ENCODE measurements at places on chromosomes 16 and 17. TPM values are rescaled to one million over a fixed set of nuclear protein-coding genes. Genes with fewer than 3 reads are reported as not detected.

MRTFB gene
- total RNA-seq = 53.8 TPM

TBC1D3E gene
- not detected for total RNA-seq

PYDC1 gene
- 5.5 TPM for total RNA-seq

- no peak overlapping the region for H3K27ac ChIP-seq
- H3K36me3 ChIP-seq = no peaks in the 10 kb centered on the region
- H3K4me3 ChIP-seq = no peak overlapping the region
Measured at GRCh38 chr17:34110315-34110714, 144.8 kb upstream of the CCL2 start.

GRCh38 chr17:78448356-78448993 lies 70.0 kb downstream of the PGS1 start:
- H3K27ac ChIP-seq = no peak overlapping the region
- no peak for DNase-seq
- H3K27me3 ChIP-seq = peaks cover 6% of the 10 kb centered on the region
- no peaks in the 10 kb centered on the region for H3K4me1 ChIP-seq
- no peaks in the 10 kb centered on the region for H3K36me3 ChIP-seq

GRCh38 chr17:31385428-31386285 lies 5.8 kb upstream of the RAB11FIP4 start:
- H3K27me3 ChIP-seq = no peaks in the 10 kb centered on the region
- H3K4me1 ChIP-seq = no peaks in the 10 kb centered on the region
- H3K36me3 ChIP-seq = peaks cover 6% of the 10 kb centered on the region
- no peak overlapping the region for H3K4me3 ChIP-seq
- H3K27ac ChIP-seq = no peak overlapping the region
- no peak for DNase-seq

- no peak overlapping the region for H3K27ac ChIP-seq
- no peak for DNase-seq
- no peaks in the 10 kb centered on the region for H3K36me3 ChIP-seq
- no peaks in the 10 kb centered on the region for H3K27me3 ChIP-seq
Measured at GRCh38 chr16:69568676-69569075, 2.9 kb downstream of the NFAT5 start.
